Testis (tissue), 5 donors: ENCODE measurements at places on chromosomes 7 and 10.

DNA sequence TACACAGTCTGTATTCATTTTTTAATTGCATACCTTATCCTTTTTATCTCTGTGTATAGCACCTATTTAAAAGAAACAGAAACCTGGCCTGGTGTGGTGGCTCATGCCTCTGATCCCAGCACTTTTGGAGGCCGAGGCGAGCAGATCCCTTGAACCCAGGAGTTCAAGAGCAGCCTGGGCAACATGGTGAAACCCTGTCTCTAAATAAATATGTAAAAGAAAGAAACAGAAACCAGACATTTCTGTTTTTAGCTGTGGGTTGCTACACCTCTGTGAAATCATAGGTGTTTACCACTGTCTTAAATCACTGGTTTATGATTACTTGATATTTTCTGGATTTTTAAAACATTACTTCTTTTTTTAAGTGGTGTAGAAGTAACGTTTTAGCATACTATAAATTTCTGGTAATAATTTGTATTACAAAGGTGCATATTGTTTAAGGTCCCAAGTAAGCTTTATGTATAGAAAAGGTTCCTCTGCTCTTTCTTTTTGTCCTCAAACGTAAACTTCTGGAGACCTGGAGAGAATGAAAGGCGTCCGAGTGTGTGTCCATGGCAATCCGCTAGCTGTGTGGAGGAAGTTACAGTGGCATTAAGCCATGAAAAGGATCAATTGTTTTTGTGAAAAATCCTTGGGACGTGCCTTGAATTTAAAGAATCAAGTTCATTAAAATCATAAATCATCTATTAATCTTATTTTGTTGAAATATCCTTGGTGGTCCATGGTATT lies 41.1 kb downstream of the PTPRZ1 start:
- no peak for DNase-seq

GRCh38 chr7:19181634-19182033 lies 36.4 kb upstream of the FERD3L start:
- no peak for DNase-seq

DNA sequence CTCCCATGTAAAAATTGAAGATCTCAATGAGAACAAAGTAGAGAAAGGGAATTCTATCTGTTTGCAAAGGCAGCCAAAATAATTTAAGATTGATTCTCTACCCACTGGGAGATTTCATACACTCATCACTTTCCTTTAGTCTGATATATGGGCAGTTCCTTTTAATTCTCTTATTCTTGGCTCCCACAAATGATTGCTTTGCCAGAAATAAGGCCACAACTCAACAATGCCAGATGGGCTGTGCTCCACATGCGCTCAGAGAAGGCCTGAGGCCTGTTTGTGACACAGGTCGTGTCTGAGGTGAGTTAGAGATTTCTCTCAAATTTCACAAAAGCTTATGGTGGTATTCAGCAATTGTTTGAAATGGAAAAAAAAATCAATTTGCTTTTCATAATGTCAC lies 501.9 kb upstream of the SEMA3D start:
- no peak for DNase-seq

GRCh38 chr10:71473671-71474599 lies 77.2 kb downstream of the CDH23 start:
- DNase-seq = peak; percentile 78

- no peak for DNase-seq
These were observed 21.8 kb upstream of the MRC1 start for GRCh38 chr10:17787087-17787961.

GRCh38 chr10:133420579-133420978 lies 3.8 kb downstream of the SPRN start:
- no peak for DNase-seq

DNA sequence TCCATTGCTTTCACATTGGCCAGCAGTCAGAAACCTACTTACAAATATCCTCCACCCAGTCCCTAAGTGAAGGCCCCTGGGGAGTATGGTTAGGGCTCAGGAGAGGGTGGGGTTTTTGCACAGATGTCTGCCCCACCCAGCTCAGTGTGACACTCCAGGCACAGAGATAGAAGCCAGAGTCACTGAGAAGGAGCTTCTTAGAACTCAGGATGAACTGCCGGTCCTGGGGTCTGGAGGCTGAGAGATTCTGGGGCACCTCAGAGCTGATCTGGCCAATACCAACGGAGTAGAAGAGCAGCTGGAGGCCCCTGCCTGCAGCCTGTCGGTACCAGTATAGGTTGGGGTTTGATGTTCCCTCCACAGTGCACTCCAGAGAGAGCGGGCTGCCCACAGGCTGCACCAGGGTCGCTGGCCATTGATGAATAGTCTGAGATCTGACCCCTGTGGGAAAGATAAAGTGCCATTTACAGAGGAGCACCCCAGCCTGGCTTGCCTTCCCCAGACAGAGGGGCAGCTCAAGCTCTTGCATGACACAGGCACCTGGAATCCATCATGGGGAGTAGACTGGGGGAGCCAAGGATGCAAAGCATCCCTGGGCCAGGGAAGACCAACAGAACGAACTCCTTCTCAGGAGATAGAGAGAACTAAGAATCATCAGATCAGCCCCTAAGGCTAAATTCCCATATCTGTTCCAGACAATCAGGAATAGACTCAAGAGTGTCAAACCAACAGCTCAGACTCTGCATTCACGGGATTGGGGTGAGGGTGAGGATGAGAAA lies 41.9 kb downstream of the PRSS2 start:
- no peak for DNase-seq

GRCh38 chr10:74507951-74508350 lies 318.4 kb upstream of the KAT6B start:
- DNase-seq = no peak

DNA sequence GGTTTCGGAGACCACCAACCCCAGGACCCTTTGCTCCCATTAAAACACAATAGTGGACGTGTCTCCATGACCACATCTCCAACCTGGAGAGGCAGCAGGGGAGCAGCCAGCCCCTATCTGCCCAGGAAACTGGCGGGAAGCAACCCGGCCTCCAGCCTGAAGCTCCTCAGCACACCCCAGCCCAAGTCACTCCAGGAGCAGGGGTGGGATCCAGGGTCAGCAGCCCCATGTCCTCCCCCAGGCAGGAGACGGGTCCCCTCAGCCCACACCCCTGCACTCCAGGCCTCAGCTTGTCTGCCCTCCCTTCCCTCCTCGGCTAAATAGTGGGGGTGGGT lies 601 bp downstream of the ADAM8 start:
- no peak for DNase-seq

DNA sequence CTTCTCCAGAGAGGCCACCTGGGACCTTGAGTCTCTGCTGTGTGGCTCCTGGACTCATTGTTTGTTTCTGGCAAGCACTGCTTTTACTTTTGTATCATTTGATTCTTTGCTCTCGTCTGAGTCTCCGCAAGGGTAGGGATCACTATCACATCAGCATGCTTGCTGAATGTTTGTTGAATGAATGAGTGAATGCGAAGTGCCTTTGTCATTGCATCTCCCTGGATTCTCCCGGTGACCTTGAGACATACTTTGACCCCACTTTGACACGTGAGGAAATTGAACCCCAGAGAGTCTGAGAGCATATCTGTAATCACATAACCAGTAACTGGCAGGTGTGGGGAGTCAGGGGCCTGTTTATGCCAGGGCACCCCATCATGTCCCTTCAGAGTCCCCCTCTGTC lies 92.8 kb downstream of the ZMIZ1 start:
- no peak for DNase-seq

- no peak for DNase-seq
These were observed 177.6 kb upstream of the SEMA3A start for GRCh38 chr7:84372155-84372621.
